ENCODE measurements at places on chromosomes 2 and 18. TPM values are rescaled to one million over a fixed set of nuclear protein-coding genes. Genes with fewer than 3 reads are reported as not detected.

The EPHA4 gene
- 17.7 TPM for total RNA-seq

The CFAP221 gene
- total RNA-seq = 1.8 TPM

The NT5DC4 gene
- total RNA-seq = not detected

DNA sequence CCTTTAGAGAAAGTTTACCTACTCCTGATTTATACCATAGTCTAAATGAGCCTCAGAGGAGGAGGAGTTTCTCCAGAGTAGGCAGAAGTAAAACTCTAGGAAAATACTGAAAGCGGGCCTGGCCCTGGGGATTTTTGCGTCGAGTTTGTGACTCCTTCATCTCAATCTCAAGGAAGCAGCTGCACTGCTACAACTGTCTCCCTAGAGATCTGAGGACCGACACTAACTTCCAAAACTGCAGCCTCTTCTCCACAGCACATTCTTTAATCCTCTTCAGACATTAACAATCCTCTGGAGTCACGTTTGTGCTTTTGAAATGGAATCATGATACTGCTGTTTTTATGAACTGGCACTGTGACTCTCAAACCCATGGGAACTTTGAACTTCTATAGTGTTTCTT, 281.4 kb downstream of the KCNS3 start:
- DNase-seq = no peak
